ENCODE measurements at places on chromosomes 16 and 17.

DNA sequence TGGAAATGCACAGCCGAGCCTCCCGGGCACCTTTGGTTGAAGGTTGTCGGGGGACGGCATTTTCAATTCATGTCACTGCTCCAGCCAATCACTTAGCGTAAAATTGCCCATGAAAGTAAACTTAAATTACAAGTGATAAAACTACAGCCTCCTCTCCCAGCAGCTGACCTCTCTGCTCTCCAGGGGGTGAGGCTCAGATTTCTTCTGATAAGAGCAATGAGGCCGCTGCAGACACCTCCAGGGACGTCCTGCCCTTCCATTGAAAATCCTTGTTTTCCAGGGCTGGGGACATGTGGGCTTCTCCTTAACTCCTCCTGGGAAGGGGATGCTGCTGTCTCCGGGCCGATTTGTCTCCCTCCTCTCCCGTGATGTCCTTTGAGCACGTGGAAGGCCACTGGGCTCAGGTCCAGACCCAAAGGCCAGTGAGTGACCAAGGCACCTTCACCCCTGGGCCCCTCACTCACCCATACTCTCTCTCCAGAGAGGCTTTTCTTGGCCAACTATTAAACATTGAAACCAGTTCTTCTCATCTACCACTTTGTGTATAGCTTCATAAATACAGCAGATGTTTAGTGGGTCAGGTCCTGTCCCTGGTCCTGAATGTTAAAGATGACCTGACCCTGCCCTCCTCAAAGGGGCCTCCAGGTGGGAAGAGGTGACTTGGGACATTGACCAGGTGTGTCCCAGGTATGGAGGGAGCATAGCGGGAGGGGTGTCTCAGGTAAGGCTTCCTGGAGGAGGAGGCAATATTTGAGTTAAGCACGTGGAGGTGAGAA lies 52.3 kb downstream of the MGAT5B start:
- H3K27ac ChIP-seq: no peak overlapping the region
- H3K4me3 ChIP-seq: no peak overlapping the region
- no peak for DNase-seq
- H3K36me3 ChIP-seq: no peaks in the 10 kb centered on the region
- no peaks in the 10 kb centered on the region for H3K4me1 ChIP-seq

DNA sequence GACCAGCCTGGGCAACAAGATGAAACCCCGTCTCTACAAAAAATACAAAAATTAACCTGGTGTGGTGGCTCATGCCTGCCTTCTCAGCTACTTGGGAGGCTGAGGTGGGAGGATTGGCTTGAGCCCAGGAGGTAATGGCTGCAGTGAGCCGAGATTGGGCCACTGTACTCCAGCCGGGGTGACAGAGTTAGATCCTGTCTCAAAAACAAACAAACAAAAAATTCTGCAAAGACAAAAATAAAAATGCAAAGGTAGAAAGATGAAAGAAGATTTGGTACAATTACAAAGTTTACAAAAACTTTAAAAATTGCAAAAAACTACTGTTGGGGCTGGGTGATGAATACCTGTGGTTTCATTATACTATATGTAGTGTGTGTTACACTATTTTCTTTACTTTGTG lies 5.5 kb upstream of the CDH1 start:
- DNase-seq: no peak
- H3K27me3 ChIP-seq: peaks cover 7% of the 10 kb centered on the region
- H3K4me1 ChIP-seq: no peaks in the 10 kb centered on the region
- H3K27ac ChIP-seq: no peak overlapping the region

GRCh38 chr16:68436581-68436980 lies 11.7 kb downstream of the SMPD3 start:
- no peak overlapping the region for H3K27ac ChIP-seq
- no peak for DNase-seq
- H3K4me1 ChIP-seq: no peaks in the 10 kb centered on the region

- no peaks in the 10 kb centered on the region for H3K36me3 ChIP-seq
- H3K4me1 ChIP-seq: no peaks in the 10 kb centered on the region
- no peak for DNase-seq
- H3K4me3 ChIP-seq: no peak overlapping the region
- H3K27me3 ChIP-seq: no peaks in the 10 kb centered on the region
- no peak overlapping the region for H3K27ac ChIP-seq
These were observed 10.8 kb upstream of the GCSH start for GRCh38 chr16:81106826-81107503.

DNA sequence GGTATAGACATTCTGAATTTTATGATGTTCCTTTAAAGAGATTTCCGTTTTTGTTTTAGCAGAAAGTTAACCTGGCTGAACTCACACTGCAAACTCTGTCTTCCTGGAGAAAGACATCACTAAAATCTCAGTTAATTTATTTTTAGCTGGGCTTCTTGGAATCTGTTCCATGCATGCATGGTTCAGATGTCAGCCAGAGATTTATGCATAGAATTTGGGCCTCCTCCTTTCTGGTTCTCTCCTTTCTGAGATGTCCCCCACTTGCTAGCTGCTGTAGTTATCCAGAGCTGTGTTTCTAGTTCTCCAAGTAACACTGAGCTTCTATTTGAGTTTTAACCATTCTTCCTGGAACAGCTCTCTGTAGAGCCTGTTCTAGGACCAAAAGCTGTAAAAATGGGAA lies 77.3 kb upstream of the TANC2 start:
- DNase-seq: no peak
- no peaks in the 10 kb centered on the region for H3K36me3 ChIP-seq
- no peak overlapping the region for H3K4me3 ChIP-seq
- peaks cover 4% of the 10 kb centered on the region for H3K4me1 ChIP-seq

GRCh38 chr16:12195296-12195695 lies 218.8 kb downstream of the SNX29 start:
- H3K36me3 ChIP-seq: no peaks in the 10 kb centered on the region
- no peak overlapping the region for H3K4me3 ChIP-seq
- no peak overlapping the region for H3K27ac ChIP-seq
- DNase-seq: no peak
- no peaks in the 10 kb centered on the region for H3K27me3 ChIP-seq

DNA sequence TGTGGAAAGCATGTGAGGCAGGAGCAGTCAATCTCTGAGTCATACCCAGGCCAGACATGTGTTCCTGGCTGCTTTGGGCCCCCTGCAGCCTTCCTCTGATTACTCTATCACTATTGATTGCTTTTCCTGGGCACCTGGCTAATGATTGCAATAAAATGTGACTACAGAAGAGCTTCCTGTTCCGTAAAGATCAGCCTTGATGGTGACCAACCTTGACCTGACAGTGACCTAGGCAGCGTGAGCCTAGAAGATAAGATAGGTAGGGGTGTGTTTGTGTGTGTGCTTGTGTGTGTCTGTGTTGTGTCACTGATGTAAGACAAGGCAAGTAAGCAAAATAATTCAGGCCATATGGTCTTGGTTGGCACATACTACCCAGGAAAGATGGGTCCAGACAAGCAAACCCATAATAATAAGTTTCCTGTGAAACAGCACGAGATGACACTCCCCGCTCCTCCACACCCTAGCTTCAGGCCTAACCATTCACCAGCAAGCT lies 367.7 kb upstream of the CDH11 start:
- no peaks in the 10 kb centered on the region for H3K36me3 ChIP-seq
- no peaks in the 10 kb centered on the region for H3K4me1 ChIP-seq
- no peak for DNase-seq
- no peak overlapping the region for H3K27ac ChIP-seq
- H3K4me3 ChIP-seq: no peak overlapping the region
- H3K27me3 ChIP-seq: no peaks in the 10 kb centered on the region
